ENCODE measurements at places on chromosomes 12 and 14. TPM values are rescaled to one million over a fixed set of nuclear protein-coding genes. Genes with fewer than 3 reads are reported as not detected.

DNA sequence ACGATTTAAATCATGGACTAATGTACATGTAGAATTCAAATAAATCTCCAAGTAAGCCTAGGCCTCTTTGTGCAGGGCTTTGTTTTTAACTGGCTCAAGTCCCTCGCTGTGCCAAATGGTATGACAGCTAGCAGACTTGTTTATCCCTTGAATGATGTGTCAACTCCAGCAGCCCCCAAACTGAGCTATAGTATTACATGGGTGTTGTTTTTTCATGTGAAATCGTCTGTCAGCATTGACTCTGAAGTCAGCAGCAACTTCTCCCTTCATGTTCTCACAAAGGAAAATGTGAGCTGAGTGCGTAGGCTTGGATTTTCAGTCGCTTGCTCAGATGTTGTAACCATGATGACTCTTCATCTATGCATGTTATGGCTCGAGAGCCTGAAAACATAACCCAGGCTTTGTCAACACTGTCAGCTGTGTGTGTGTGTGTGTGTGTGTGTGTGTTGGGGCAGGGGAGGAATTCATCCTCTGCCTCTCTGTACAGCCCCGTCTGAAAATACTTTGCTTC is 73.3 kb downstream of the PTHLH start:
- DNase-seq, result no peak

GRCh38 chr14:97788364-97788763 is 991.2 kb downstream of the VRK1 start:
- DNase-seq, result no peak

- no peak for DNase-seq
Measured at GRCh38 chr12:14135996-14136395, 154.6 kb upstream of the GRIN2B start.

- no peak for DNase-seq
Measured at GRCh38 chr12:91555436-91556415, 373.1 kb upstream of the DCN start.

DNA sequence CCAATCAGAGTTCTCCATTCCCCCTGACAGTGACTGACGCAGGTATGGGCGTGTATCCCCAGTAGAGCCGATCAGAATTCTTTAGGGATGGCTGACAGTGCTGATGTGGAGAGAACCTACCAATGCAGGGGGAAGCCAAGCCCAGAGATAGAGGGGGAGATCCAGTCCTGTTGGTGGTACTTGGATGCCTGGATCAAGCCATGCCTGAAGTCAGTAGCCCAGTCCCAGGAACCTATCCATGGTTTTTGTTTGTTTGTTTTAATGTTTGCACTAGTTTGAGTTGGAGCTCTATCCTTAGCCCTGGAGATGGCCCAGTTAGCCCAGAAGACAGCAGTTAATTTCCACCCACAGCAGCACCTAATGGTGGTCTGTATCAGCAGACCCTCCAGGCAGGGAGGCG is 40.2 kb downstream of the FOXN4 start:
- DNase-seq, result no peak

GRCh38 chr12:52877242-52877641 is 27.6 kb downstream of the KRT8 start:
- no peak for DNase-seq

DNA sequence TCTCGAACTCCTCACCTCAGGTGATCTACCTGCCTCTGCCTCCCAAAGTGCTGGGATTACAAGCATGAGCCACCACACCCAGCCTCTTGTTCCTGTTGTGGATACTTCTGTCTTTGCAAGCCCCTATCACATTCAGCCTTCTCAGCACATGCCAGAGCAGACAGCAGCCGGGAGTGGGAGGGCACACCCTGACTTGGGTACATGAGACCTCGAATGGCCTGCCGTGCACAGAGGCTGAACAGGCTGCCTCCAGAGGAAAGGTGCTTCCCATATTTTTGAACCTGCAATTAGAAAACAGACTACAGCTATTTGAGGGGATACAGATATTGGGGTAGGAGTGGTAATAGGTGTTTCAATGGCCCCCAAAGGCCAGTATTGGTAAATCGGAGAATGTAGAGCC is 307.3 kb upstream of the DIO3 start:
- no peak for DNase-seq

DNA sequence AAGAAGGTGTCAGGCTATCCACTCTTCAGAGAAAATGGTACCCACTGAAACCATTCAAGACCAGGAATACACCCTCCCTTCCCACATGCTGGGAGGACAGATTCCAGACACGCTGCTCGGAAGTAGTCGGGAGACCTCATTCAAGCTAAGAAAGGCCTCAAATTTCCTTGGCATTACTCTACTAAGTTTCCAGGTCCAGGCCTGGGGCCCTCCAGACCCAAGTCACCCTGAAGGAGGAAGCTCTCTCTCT is 27.1 kb upstream of the RPLP0 start:
- DNase-seq, result no peak

DNA sequence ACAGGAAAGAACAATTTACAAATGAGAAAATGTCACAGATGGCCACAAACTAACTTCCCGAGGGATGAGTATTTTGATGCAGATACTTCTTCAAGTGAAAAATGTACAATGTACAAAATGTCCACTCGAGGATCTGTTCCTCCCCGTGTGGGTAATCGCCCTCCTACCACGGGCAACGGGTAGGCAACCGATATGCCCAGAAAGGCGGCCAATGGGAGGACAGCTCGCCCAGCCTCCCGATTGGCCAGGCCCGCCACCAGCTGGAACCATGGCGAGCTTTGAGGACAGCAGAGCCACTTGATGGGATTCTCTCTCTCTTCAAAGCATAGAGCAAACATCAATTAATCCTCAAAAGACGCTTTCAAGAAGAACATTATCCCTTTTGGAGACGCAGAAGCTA is 42.3 kb downstream of the DPF3 start:
- DNase-seq, result no peak

MAP3K9 gene
- polyA plus RNA-seq, result 3.3 TPM

KRT4 gene
- 0.66 TPM for polyA plus RNA-seq

ANKRD33 gene
- 0.48 TPM for polyA plus RNA-seq

ACOT6 gene
- polyA plus RNA-seq, result 0.20 TPM

C12orf50 gene
- 0.20 TPM for polyA plus RNA-seq
